ENCODE measurements at places on chromosomes 4 and X. TPM values are rescaled to one million over a fixed set of nuclear protein-coding genes. Genes with fewer than 3 reads are reported as not detected.

DNA sequence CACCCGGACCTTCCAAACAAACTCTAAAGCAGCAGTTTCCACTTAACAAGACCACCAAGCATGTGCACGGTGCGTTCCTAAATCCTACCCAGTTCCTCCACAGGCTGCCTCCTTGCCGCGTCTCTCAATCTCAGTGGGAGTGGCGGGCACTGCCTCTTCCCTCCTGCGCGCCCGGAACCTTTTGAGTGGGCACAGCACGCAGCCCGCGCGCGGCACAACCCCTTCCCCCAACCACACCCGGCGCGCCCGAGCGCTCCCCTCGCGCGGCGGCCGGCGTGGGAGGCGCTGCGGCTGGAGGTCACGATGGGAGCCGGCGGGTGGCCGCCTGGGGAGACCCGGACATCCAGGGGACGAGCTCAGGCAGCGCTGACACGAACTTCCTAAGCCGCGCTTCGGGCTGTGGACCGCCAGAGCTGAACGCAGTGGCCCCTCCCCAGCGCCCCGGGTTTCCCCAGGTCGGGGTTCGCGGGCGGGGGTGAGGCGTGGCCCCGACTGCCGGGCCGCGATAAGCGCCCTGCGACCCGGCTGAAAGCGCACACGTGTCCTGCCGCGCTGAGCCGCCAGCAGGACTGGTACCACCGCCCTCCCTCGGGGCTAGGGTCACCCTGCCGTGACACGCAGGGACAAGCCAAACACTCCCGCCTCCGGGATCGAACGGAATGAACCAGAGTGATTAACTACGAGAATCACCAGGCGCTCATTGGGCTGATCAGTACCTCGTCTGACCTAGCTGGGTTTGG, at the start of gene ABCG2:
Gene ABCG2, minus strand, starts transcription at position 151 of the 740 bp plus-strand sequence. CDS start 18,644 bp downstream, outside the sequence.
- H3K36me3 ChIP-seq: no peaks in the 10 kb centered on the region
- no peak for DNase-seq
- H3K4me3 ChIP-seq: peak within 1 kb of the TSS; percentile 70
- peaks cover 14% of the 10 kb centered on the region for H3K4me1 ChIP-seq
- H3K27ac ChIP-seq: no peak within 1 kb of the TSS

DNA sequence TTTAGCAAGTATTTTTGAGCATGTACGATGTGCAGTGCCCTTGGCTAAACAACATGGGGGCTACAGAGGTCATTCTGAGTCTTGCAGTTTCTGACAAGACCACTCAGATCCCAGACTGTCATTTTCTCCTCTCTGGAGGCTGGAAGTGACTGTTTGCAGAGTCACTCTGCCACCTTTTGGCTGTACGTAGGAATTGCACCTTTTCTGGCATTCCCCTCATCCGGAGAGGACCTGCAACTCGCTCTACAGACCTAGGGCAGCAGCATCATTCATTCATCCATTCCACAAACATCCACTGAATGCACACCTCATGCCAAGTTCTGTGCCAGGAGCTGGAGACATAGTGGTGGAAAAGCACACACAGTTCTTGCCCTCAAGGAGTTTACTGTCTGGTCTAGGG, 160.4 kb upstream of the GPR101 start:
- H3K27me3 ChIP-seq: no peaks in the 10 kb centered on the region
- no peaks in the 10 kb centered on the region for H3K4me1 ChIP-seq
- H3K36me3 ChIP-seq: no peaks in the 10 kb centered on the region
- no peak overlapping the region for H3K4me3 ChIP-seq
- H3K27ac ChIP-seq: no peak overlapping the region
- DNase-seq: no peak

- H3K4me1 ChIP-seq: peaks cover 5% of the 10 kb centered on the region
- no peaks in the 10 kb centered on the region for H3K27me3 ChIP-seq
- no peak for DNase-seq
- no peak overlapping the region for H3K27ac ChIP-seq
- H3K36me3 ChIP-seq: no peaks in the 10 kb centered on the region
- H3K4me3 ChIP-seq: no peak overlapping the region
Measured at GRCh38 chr4:478373-478772, 20.6 kb downstream of the ZNF721 start.

DNA sequence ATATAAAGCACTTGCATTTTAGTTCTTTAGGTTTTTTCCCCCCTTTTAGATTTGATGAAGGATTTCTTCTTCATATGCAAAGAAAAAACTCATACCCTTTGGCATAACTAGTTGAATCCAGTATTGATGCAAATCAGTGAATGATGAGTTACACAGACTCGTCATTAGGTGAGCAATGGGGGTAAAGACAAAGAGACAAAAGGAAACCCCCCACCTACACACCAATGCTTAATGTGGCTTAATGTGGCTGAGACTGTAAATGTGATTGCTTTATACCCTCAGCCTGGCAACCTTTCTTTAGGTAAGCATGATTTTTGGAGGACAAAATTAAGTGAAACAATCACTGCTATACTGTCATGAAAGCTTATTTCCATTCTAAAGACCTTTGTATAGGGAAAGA, 39.5 kb downstream of the CD40LG start:
- DNase-seq: no peak
- peaks cover 26% of the 10 kb centered on the region for H3K36me3 ChIP-seq

GRCh38 chrX:71095981-71096759, 519 bp downstream of the FOXO4 start:
- H3K36me3 ChIP-seq: no peaks in the 10 kb centered on the region
- peak overlapping the region; percentile 89 for H3K4me3 ChIP-seq
- peak; percentile 65 for DNase-seq
- no peaks in the 10 kb centered on the region for H3K27me3 ChIP-seq
- H3K4me1 ChIP-seq: peaks cover 35% of the 10 kb centered on the region

DNA sequence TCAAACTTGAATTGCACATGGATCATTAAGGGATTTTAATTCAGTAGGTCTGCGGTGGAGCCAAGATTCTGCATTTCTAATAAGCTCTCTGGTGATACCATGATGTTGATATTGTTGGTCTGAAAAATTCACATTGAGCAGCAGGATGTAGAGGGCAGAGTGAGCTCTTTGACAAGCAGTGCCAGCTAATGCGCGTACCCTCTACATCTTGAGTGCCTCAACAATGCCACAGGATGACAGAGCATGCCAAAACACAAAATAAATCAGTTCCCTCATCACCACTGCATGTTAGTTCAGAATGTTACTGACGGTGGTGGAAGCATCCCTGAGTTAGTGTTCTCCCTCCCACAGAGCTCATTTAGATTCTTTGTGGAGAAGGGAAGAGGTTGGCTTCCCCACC, 23.5 kb downstream of the IL1RAPL1 start:
- H3K4me3 ChIP-seq: no peak overlapping the region
- DNase-seq: no peak
- no peaks in the 10 kb centered on the region for H3K36me3 ChIP-seq
- H3K27ac ChIP-seq: no peak overlapping the region
- no peaks in the 10 kb centered on the region for H3K4me1 ChIP-seq
- H3K27me3 ChIP-seq: no peaks in the 10 kb centered on the region

DNA sequence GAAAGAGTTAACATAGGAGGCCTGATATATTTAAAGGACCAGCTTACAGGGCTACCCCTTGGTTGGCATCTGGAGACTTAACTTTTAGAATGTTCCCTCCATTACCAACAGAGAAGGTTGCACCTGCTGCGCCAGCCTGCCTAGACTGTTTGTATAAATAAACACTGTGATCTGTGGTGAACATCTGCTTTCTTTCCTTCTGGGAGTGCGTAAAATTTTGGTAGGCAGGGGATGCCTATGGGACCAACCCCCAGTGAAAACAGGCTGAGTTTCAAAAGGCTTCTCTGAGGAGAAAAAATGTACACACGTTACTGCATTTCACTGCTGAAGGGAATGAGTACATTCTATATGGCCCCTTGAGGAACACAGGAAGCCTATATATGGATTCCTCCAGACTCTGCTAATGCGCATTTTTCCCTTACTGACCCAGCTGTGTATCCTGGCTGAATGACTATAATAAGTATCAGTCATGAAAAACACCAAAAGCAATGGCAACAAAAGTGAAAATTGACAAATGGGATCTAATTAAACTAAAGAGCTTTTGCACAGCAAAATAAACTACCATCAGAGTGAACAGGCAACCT, 13.8 kb downstream of the CENPC start:
- DNase-seq: no peak
- peaks cover 8% of the 10 kb centered on the region for H3K4me1 ChIP-seq
- H3K36me3 ChIP-seq: peaks cover 72% of the 10 kb centered on the region
- H3K27me3 ChIP-seq: no peaks in the 10 kb centered on the region
- no peak overlapping the region for H3K27ac ChIP-seq

DNA sequence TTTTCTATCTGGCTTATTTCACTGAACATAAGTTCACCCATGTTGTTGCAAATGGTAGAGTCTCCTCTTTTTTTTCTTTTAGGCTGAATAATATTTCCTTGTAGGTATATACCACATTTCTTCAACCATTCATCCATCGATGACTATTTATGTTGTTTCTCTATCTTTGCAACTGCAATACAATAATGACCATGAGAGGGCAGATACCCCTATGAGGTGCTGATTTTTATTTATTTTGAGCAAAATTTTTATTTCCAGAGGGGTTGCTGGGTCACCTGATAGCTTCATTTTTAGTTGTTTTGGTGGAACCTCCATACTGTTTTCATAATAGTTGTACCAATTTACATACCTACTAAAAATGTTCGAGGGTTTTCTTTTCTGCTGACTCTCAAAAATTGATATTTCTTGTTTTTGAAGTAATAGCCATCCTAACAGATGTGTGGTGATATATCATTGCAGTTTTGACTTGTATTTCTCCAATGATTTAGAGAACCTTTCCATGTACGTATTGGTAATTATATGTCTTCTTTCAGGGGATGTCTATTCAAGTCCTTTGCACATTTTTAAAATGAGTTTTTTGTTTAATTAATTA, 1697.0 kb downstream of the PCDH7 start:
- no peaks in the 10 kb centered on the region for H3K27me3 ChIP-seq
- H3K27ac ChIP-seq: no peak overlapping the region
- no peaks in the 10 kb centered on the region for H3K36me3 ChIP-seq
- no peak overlapping the region for H3K4me3 ChIP-seq

DNA sequence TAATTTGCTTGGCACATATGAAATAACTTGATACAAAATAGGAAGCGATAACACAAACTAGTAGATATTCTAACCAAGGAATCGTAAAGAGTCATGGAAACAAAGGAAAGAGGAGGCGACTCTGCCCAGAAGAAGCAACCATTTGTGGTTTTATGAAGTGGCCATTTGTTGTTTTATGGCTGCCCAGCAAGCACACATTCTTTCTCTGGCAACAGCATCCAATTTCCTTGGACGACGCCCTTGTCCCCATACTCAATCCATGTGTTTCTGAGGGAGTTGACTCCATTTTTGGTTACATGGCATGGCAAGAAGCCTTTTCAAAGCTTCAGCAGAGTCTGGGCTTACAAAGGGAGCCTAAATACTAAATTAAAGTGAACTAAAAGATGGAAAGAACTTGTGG, 295.1 kb downstream of the INPP4B start:
- H3K4me3 ChIP-seq: no peak overlapping the region
- H3K27me3 ChIP-seq: no peaks in the 10 kb centered on the region
- H3K27ac ChIP-seq: no peak overlapping the region
- H3K36me3 ChIP-seq: no peaks in the 10 kb centered on the region
- peaks cover 4% of the 10 kb centered on the region for H3K4me1 ChIP-seq
- no peak for DNase-seq

GRCh38 chrX:25976683-25977310, 161.3 kb upstream of the MAGEB18 start:
- no peaks in the 10 kb centered on the region for H3K4me1 ChIP-seq
- no peaks in the 10 kb centered on the region for H3K36me3 ChIP-seq
- DNase-seq: no peak
- H3K27me3 ChIP-seq: no peaks in the 10 kb centered on the region

DNA sequence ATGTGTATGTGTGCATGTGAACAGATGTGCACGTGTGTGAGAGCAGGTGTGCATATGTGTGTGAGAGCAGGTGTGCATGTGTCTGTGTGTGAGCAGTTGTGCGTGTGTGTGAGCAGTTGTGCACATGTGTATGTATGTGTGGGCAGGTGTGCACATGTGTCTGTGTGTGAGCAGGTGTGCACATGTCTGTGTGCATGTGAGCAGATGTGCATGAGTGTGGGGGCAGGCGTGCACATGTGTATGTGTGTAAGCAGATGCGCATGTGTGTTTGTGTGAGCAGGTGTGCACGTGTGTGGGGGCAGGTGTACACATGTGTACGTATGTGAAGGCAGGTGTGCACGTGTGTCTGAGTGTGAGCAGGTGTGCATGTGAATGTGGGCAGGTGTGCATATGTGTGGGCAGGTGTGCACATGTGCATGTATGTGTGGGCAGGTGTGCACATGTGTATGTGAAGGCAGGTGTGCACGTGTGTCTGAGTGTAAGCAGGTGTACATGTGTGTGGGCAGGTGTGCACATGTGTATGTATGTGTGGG, 66.5 kb upstream of the LRPAP1 start:
- no peak overlapping the region for H3K27ac ChIP-seq
- no peaks in the 10 kb centered on the region for H3K4me1 ChIP-seq
- no peak for DNase-seq
- H3K36me3 ChIP-seq: no peaks in the 10 kb centered on the region
- H3K4me3 ChIP-seq: no peak overlapping the region

GRCh38 chr4:30760551-30760950, 40.4 kb downstream of the PCDH7 start:
- no peaks in the 10 kb centered on the region for H3K27me3 ChIP-seq
- no peaks in the 10 kb centered on the region for H3K36me3 ChIP-seq
- no peak overlapping the region for H3K4me3 ChIP-seq
- no peak overlapping the region for H3K27ac ChIP-seq
- no peaks in the 10 kb centered on the region for H3K4me1 ChIP-seq

- DNase-seq: no peak
- no peaks in the 10 kb centered on the region for H3K36me3 ChIP-seq
- no peaks in the 10 kb centered on the region for H3K27me3 ChIP-seq
- no peaks in the 10 kb centered on the region for H3K4me1 ChIP-seq
- no peak overlapping the region for H3K27ac ChIP-seq
- no peak overlapping the region for H3K4me3 ChIP-seq
Measured at GRCh38 chr4:74529284-74530041, 84.5 kb downstream of the AREG start.

DNA sequence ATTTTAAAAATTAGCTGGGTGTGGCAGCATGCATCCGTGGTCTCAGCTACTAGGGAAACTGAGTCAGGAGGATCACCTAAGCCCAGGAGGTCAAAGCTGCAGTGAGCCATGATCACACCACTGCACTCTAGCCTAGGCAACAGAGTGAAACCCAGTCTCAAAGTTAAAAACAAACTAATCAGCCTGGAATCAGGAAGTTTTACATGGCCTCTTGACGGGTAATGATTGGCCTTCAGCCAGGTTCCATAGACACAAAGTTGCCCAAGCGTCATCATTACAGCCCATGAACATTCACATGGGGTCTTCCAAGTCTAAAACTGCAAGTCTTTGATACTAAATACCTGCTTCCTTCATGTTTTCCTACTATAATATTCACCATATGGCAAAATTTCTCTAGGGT, 10.0 kb upstream of the RGN start:
- H3K4me1 ChIP-seq: no peaks in the 10 kb centered on the region
- no peak overlapping the region for H3K4me3 ChIP-seq
- H3K36me3 ChIP-seq: no peaks in the 10 kb centered on the region
- H3K27me3 ChIP-seq: no peaks in the 10 kb centered on the region

- H3K27me3 ChIP-seq: no peaks in the 10 kb centered on the region
- no peak overlapping the region for H3K4me3 ChIP-seq
- peak; percentile 16 for DNase-seq
- H3K27ac ChIP-seq: no peak overlapping the region
- H3K36me3 ChIP-seq: no peaks in the 10 kb centered on the region
Measured at GRCh38 chrX:40278340-40279090, 180.8 kb upstream of the BCOR start.

HTN3 gene
- not detected for polyA plus RNA-seq

GABRG1 gene
- not detected for polyA plus RNA-seq

CXorf49 gene
- not detected for polyA plus RNA-seq

RNF175 gene
- 5.7 TPM for polyA plus RNA-seq

FGF16 gene
- not detected for polyA plus RNA-seq
